ENCODE measurements at places on chromosomes 13 and 19.
A peak's percentile ranks its signal among the peaks of the same experiment; 100 is the strongest.

- DNase-seq, result no peak
These were observed 2.1 kb downstream of the ACTN4 start for GRCh38 chr19:38649305-38650171.

DNA sequence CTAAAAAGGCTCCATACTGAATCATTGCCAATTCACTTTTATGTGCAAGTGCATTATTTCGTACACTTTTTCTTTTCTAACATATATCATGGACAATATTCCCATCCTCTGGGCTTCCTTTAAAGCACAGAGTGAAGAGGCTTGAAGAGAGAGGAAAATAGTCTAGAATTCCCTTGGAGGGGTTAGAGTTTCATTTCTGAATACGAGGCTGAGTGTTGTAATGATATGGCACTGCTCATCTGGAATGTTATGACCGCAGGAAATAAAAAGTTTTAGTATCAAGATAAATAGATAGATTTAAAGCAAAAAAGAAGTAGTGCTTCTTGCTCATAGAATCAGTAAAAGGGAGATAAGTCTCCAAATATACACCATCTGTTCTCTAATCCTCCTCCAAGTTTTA lies 412.3 kb upstream of the SLITRK1 start:
- DNase-seq, result no peak

DNA sequence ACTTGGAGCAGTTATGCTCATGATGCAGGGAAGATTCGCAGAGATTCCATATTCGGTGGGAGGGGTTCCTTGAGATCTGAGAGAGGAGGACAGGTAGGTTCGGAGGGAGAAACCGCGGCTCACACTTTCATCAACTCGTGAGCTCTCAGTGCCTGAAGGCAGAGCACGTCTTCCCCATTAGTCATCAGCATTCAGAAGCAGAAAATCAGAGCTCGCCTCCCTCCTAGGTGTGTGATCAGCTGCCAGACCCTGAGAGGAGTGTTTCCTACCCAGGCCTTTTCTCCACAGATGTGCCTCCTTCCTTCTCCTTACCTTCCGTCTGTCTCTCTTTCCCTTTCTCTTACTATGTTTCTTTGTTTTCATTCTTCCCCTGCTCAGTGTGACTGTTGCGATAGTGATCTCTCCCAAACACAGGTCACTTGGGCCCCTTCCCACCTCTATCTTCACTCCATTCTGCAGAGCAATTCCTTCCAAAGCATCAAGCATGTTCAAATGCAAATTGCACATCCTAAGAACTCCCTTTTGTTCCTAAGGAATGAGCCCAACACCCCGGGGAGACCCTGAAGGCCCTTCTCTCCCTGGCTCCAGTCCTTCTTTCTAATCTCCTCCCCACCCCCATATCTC lies 389.5 kb downstream of the UQCRFS1 start:
- no peak for DNase-seq

GRCh38 chr19:46610851-46611770 lies 10.0 kb downstream of the CALM3 start:
- DNase-seq, result peak; percentile 35

- DNase-seq, result no peak
These were observed 590.2 kb upstream of the SPRY2 start for GRCh38 chr13:80931118-80931517.

DNA sequence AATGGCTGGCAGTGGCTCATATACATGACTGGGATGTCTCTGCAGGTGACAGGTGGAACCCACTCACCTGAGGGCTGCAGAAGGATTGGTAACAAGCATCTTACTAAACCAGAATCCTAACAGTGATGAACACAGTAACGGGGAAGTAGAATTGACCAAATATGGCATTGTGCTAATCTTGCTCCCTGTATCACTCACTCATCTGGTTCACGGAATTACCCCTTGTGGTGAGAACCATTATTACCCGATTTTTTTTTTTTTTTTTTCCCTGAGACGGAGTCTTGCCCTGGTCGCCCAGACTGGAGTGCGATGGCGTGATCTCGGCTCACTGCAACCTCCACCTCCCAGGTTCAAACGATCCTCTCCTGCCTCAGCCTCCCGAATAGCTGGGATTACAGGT lies 69.5 kb downstream of the PTPRS start:
- no peak for DNase-seq

DNA sequence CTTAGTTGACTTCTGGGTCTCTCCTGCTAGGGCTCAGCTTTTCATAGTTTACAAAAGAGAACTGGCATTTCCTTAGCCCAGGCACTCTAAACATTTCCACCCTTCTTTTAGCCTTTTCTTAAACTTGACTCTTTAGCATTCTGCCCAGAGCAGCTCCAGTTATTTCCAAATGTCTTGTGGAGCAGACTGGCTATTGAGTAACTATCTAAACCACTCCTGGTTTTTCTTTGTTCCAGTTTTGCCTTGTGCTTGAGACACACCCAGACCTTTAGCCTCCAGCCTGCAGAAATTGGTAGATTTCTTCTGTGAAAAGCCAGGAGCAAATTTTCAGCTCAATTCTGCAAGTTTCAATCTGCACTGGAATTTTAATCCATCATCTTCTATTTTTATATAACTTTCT lies 1813.1 kb downstream of the OLFM4 start:
- no peak for DNase-seq
